ENCODE measurements at places on chromosomes 16 and 17. TPM values are rescaled to one million over a fixed set of nuclear protein-coding genes. Genes with fewer than 3 reads are reported as not detected.

DNA sequence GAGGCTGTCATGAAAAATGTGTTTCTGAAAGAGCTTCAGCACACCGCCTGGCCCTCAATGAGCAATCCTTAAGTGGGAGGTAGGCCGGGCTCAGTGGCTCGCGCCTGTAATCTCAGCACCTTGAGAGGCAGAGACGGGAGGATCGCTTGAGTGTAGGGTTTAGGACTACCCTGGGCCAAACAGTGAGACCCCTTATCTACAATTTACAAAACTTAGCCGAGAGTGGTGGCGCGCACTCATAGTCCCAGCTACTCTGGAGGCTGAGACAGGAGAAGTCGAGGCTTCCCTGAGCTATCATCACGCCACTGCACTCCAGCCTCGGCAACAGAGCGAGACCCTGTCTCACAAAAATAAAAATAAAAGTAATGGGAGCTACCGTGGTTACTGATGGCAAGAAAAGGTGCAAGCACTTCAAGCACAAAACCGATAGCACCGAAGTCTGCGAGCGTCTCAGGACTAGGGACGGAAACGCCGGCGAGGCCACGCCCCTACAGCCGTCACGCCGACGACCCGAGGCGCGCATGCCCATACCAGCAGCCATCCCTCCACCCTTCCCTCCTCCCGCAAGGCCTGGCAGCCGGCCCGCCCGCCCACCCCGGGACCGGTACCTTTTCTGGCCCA is 607 bp downstream of the THUMPD1 start:
- peak; percentile 53 for DNase-seq

DNA sequence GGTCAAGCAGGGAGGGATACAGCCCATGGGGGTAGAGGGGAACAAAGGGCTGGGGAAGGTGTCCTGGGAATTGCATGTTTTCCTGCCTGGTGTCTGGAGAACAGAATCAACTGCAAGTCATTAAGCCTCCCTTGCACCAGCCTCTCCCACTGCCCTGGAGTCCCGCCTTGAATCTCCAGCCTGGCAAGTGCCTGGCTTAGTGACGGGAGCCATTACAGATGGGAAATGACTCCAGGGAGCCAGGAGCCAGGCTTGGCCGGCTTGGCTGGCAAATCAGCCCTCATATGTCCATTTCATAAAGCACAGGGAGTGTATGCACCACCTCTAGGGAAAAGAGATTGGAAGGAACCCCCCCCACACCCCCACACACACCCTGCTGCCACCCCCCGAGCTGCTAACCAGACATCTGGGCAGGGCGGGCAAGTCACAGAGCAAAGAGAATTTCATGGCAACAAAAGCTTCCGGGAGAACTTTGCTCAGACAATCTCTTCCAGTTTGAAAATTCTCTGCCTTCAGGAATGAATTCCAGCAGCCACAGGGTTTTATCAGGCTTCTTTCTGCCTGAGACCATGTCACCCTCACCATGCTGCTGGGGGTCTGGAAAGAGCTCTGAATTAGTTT is 127.7 kb downstream of the NTN1 start:
- DNase-seq, result no peak

DNA sequence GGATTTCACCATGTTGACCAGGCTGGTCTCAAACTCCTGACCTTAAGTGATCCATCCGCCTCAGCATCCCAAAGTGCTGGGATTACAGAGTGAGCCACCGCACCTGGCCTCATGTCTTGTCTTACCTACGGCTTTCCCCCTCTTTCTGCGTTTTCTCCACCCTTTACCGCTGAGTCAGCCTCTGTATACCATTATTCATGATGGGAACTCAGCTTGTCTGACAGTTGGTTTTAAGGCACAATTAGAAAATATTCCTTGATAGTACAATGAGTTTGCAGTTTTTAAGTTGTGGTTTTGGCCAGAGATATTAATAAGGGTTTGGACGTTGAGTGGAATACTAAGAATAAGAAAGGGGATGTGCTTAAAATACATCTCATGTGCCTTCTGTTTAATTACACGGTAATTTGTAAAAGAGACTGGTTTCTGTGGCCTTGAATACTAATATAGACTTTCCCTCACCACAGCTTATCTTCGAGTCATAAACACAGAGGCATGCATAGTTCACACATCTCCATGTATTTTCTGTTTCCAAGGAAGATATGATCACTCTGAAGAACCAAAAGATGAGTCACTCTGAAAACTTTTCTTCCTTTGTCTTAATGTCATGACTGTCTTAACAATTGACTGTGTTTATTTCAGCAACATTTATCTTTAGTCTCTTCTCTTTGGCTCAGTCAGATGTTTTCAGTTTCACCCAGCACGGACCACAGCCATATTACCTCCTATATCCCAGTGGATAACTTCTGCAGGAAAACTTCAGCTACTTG is 54.4 kb downstream of the PITPNC1 start:
- no peak for DNase-seq

DNA sequence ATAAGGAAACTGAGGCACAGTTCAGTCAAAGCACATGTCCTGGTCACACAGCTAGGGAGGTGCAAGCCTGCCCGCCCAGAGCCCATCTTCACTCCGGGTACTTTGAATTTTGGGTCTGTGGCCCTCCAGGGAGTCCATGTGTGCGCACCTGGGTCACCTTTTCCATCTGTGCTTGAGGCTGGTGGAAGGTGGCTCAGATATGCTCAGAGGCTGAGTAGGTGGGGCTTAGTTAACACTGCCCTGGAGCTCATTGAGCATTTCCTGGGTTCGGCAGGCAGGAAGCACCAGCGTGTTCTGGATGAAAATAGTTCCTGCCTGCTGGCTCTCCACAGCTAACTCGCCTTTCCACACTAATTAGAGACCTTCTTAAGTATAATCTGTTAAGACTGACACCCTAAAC is 19.2 kb downstream of the FAM234A start:
- no peak for DNase-seq

DNA sequence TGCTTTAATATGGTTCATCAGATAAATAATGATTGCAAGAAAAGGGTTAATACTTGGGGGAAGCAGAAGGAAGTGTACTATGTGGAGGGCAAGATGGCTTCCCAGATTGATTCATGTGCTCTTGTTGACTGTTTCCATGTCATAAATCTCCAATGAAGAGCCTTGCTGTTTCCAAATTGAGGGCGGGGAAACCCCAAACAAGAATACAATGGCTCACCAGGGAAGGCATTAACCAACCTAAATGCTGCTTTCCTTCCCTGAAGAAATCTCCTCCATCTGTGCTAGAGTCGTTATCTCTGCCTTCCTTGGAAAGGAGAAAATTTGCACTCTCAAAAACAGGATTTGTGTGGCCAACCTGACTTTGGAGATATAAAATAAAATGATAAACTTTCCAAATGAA is 28.0 kb upstream of the CDH13 start:
- no peak for DNase-seq

DNA sequence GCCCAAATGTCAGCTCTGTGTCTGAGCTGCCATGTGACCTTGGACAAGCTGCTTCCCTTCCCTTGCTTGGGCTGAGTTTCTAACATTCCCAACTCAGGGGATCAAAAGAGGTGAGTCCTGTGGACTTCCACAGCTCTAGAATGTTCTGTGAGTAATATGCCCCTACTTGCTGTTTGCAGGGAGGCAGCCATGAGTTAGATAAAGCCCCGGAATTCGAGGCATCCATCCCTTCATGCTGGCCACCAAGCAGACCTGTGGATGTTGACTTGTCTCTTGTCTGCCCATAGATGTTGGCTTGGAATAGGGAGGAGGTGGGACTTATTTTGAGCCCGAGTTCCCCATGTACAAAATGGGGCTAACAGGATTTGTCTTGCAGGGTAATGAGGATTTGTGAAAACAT is 36.2 kb downstream of the KSR1 start:
- DNase-seq, result no peak

DNA sequence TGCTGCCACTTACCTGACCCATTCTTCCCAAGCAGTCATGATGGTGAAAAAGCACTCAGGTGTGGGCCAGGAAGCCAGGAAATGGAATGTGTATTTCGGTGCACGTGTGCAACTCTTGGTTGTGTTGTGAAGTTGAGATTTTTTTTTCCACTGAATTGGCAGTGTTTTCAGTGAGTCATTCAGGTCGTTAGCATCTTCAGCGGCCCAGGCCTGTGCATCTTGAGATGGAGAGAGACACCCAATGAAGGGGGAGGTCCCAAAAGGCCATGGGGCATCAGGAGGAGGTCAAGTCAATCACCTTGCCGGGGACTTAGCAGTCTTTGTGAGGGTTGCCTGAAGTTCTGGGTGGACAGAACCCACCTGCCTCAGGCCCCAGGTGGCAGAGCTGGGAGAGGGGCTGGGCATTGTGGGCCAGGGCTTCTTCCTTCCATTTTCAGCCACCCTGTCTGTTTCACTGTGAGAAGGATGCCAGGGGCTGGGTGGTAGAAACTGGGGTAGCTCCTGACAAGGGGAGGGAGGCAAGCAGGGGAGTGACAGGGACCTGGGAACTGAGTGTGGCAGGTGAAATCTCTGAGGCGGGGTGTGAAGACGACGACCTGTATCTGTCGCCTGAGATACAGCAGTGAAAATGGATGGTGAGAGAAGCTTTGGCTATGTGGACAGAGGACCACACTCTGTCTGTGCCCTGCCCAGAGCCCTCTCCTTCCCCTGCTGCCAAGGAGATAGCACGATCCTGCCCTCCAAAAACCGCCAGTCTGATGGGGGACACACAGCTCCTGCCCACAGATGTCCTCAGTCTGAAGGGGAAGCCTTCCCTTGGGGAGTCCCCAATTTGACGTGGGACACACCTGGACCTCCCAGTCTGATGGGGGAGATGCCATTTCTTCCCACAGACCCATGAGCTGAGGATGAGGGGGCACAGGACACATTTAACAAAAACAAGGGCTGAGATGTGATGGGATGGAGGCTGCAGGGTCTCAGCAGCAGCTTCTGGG is 11.9 kb downstream of the TBKBP1 start:
- no peak for DNase-seq

DNA sequence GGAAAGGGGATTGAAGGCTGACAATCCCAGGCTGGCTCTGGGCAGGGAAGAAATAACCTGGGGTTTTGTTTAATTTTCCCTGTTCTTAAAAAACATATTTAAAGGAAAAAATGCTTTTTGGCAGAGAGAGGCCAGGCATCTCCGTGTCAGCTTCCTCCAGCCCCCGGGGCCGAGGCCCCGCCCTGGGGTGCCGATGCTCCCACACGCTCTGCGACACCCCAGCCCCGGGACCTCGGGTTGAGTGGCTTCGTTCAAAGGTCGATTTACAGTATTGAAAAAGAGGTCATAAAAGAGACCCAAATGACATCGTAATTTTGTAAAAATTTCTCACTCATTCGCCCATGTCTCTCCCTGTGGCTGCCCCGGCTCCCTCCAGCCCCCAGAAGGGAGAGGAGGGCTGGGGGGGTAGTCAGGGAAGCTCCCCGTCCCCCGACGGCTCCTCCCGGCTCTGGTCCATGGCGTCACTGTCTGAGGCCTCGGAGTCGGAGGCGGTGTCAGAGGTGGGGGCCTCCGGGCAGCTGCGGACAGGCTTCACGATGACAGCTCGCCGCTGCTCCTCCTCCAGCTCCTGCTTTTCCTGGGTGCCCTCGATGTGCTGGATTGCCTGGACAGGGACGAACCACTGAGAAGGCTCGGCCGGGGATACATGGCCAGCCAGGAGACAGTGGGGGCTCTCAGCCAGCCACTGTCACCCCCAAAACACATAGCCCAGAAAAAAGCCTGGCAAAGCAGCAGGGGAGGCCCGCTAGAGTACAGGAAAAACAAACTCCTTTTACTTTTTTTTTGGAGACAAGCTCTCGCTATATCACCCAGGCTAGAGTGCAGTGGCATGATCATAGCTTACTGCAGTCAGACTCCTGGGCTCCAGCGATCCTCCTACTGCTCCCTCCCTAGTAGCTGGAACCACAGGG is 14.9 kb downstream of the TFAP4 start:
- no peak for DNase-seq

KRTAP4-9 gene
- not detected for total RNA-seq

DNAI2 gene
- 0.15 TPM for total RNA-seq

EPN3 gene
- not detected for total RNA-seq

NHERF2 gene
- total RNA-seq, result 0.31 TPM

MPP2 gene
- total RNA-seq, result 0.56 TPM

CHTF18 gene
- 76.0 TPM for total RNA-seq
